Lung microvascular endothelial cell (primary cell): ENCODE measurements at places on chromosomes 12 and 14.

DNA sequence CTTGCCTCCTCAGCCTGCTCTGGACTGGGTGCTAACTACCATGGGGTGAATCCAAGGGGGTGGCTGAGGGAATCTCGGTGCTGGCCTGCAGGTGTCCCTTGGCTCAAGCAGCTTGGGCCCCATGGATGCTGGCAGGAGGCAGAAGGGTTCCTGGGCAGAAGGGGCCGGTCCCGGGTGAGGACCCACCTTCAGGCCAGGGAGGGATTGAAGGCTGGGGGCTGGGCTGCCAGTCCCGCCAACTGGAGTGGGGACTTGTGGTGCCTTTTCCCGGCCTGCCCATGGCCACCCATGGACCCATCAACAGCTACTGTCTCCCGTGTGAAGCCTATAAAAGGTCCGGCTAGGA is 550.1 kb downstream of the SLC6A15 start:
- no peak for DNase-seq

- DNase-seq, result peak; percentile 63
Measured at GRCh38 chr14:74616507-74616906, 4.5 kb upstream of the LTBP2 start.

GRCh38 chr12:112496496-112496895 is 77.7 kb downstream of the PTPN11 start:
- no peak for DNase-seq

- no peak for DNase-seq
Measured at GRCh38 chr12:94111302-94111701, 37.1 kb upstream of the PLXNC1 start.

GRCh38 chr12:12387501-12387900 is 30.6 kb downstream of the BORCS5 start:
- peak; percentile 53 for DNase-seq

- DNase-seq, result no peak
Measured at GRCh38 chr12:69071091-69071370, 138.1 kb upstream of the CPM start.

- peak; percentile 18 for DNase-seq
Measured at GRCh38 chr14:55028066-55028465, 1.0 kb downstream of the SOCS4 start.

DNA sequence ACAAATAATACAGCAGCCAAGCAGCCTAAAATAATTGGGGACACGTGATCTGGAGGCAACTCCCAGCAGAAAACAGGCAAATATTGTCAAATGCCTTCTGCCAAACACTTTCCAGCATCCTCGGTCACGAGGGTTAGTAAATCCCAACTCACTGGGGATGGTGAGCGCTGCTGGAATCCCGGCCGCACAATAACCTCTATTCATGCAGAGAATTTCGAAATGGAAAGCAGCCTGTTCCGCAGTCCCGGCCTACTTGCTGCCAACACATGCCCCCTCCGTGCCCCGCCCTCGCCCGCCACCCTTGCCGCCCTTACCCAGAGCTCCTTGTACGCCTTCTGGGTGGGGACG is 62.2 kb downstream of the RFX4 start:
- no peak for DNase-seq

- DNase-seq, result no peak
Measured at GRCh38 chr12:110256780-110257431, 24.1 kb upstream of the ATP2A2 start.

DNA sequence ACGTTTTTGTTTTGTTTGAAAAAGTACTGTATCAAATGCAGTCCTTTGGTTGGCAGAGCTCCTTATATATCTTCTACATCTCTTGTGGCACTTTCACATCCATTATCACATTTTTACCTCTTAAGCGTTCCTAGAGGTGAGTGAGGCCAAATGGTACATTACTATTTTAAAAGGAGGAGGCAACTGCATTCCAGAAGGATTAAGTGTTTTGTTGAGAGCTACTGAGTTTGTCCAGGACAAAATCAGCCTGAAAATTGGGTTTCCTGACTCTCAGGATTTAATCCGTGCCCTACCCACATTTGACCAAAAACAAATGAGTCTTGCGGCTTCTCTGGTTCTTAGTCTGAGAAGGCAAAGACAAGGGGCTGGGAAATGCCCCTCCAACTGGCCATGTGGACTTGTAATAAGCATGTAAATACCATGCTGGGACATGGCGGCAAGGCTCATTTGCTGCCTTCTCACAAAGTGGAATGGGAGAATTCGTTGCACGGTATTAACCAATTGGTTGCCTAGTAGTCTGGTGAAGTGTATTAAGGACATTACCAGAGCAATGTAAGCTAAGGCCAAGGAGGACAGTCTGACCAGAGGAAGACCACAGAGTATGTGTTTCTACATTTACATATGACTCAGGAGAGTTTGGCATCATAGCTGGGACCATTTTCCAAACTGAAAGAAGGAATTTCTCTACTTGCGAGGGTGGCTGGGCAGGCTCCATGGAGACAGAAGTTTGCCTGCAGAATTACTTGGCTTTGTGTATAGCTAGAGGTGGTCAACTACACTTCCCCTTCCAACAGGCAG is 175.8 kb upstream of the PLXNC1 start:
- DNase-seq, result peak; percentile 5

GRCh38 chr14:65102441-65103149 is at the start of gene MAX:
Gene MAX, minus strand, starts transcription at chr14:65102517. Its CDS starts 178 bp downstream, at chr14:65102339.
- DNase-seq, result peak; percentile 99

DNA sequence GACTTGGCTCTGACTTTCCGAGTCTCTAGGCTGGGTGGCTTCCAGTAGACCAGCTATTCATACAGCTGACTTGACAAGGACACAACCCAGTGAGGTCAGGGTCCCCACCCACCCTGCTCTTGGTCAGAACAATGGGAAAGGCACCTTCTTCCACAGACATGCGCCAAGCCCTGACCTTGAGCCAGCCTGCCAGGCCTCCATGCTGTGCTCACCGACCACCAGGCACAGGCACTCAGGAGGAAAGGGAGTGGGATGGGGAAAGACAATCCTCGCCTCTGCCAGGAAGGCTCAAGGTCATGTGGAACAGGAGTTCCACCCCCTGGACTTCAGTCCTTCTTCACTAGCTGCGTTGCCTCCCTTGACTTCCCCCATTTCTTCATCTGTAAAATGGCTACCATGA is 31.4 kb downstream of the GALNT16 start:
- DNase-seq, result no peak

GRCh38 chr12:25194722-25195055 is 271 bp downstream of the DNAI7 start:
- no peak for DNase-seq

DNA sequence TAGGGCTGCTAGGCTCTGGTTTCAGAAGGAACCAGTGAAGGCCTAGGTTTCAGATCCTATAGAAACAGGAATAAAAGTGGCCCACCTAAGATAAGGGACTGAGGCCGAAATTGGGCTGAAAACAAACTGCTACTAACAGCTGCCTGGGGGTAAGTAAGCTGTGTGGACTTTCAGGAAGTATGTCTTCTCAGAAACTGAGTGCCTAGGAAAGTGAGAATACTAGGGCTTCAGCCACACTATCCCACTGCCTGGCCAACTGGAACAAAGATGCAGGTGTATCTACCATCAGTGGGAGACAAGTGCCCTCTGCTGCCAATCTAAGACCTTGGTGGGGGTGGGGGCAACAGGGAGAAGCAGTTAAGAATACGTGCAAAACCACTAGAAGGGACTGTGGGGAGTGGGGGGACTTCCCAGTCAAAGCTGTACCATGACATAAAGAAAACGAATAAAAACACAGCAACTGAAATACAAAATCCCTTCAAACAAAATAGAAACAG is 82.5 kb downstream of the MED13L start:
- DNase-seq, result no peak

- no peak for DNase-seq
Measured at GRCh38 chr14:73172500-73172899, 36.2 kb downstream of the PSEN1 start.

GRCh38 chr12:125610971-125611370 is 545.7 kb downstream of the AACS start:
- DNase-seq, result no peak

GRCh38 chr14:68926236-68926635 is 52.9 kb downstream of the ACTN1 start:
- no peak for DNase-seq

- no peak for DNase-seq
Measured at GRCh38 chr12:102503056-102503681, 22.8 kb upstream of the IGF1 start.

DNA sequence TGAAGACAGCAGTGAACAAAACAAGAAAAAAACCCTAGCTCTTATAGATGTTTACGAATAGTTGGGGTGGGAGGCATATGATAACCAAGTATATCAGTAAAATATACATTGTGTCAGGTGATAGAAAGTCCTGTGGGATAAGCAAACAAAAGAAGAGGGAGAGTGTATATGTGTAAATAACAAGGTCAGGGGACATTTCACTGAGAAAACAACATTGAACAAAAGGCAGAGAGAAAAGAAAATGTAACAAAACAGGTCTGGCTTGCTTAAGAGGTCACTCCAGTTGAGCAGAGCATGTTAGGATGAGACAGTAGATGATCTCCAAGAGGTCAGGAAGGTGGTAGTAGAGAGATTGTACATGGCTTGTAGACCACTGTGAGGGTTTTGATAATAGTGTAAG is 304.1 kb downstream of the ACSS3 start:
- DNase-seq, result no peak

- no peak for DNase-seq
Measured at GRCh38 chr12:33222357-33222756, 217.3 kb downstream of the SYT10 start.

DNA sequence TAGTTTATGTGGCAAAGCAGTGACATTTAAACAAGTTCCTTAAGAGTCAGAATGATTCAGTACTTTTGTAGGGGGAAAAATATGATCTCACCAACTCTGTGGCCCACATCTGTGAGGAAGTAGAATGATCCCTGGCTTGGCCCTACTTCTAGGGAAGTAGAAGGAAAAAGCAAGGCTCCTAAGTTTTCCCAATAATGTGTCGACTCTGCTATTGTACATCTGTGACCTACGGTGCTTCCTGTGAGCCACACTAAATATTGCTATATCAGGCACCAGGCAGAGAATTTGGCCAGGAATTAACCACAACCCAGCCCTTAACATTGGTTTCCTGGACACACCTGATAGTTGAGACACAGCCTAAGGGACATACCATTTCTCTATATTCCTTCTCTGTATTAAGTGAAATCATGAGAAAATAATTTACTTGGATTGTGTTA is 9.3 kb upstream of the NID2 start:
- DNase-seq, result peak; percentile 20

GRCh38 chr12:30874455-30875321 is 51.9 kb upstream of the TSPAN11 start:
- DNase-seq, result no peak

GRCh38 chr12:74370608-74371216 is 166.9 kb upstream of the ATXN7L3B start:
- no peak for DNase-seq

GRCh38 chr12:4289231-4289878 is 15.8 kb downstream of the CCND2 start:
- DNase-seq, result no peak

DNA sequence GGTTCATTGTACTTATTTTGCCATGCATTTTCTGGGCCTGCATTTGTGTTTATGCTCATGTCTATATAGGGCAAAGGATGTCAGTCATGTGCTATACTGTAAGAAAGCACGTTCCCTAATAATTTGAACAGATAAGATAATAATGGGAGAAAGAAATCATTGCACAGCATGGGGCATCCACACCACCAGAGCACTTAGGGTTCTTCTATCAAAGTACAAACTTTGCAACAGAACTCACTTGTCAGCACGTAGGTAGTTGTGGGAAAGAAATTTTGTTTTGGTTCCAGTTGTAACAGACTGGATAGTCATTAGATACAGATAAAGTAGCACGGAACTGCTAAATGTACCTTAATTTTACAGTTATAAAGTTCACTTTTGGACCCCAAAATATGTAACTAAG is 10.1 kb downstream of the PPP1CC start:
- DNase-seq, result no peak

DNA sequence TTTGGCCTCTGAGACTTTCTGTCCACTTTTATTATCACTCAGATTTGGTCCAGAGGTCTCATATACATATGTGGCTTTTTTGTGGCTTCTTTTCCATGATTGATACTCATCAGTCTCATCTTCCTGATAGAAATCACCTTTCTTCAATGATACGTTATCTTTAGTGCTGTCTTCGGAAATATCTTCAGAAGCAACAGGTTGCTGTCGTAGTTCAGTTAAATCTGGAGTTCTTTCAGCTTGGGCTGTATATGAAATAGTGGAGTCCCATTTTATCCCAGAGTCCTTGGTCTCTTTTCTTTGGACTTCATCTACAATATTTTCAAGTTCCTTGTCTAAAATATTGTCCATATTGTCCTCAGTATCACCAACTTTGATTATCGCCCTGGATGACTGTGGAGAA is 41.0 kb downstream of the FAM186A start:
- no peak for DNase-seq

DNA sequence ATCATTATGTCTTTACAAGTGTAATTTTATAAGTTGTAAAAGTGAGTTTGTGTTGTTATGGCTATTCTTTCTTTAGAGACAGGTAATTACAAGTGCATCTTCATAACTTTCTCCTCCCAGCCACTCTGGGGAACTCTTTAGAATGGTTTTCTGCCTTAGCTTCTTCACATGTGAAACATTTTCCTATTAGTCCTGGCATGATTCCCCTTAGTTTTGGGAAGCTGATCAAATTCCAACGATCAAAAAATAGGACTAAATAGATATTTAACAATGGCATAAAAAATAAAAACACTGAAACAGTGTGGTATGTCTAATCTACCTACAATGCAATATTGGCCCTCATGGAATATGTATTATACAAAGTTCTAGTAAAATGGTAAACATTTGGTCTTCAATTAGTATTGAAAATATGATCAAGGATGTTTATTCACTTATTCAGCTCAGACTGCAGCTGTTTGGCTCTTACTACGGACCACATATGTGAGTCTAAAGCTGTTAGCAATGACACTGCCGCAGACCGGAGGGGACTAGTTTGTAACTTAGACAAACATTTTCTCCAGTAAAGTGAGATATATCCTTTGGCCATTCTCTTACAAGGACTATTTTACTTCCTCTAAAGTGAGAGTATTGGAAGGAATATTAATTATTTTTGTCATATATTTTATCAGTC is 890.8 kb upstream of the USP15 start:
- no peak for DNase-seq

DNA sequence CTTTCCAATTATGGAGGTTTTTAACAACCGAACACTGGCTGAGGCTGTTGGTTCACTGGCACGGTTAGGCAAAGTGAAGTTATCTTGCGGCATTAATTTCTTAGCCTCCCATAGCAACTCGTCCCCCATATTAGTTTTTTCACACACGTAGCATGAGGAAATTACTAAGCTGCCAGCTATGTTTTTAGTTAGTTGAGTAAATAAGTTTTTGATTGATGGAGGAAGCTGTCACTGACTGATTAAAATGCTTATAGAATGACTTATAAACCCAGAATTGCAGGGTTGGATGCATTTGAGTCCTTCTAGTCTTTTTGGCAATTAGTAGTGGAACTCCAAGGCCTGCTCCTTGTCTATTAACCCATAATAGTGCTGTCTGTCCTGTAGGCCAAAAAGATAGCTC is 97.1 kb downstream of the ALG10 start:
- peak; percentile 53 for DNase-seq
